Chondrocyte (in vitro differentiated cells): ENCODE measurements at places on chromosomes 3 and 15. TPM values are rescaled to one million over a fixed set of nuclear protein-coding genes. Genes with fewer than 3 reads are reported as not detected.
A peak's percentile ranks its signal among the peaks of the same experiment; 100 is the strongest.

DNA sequence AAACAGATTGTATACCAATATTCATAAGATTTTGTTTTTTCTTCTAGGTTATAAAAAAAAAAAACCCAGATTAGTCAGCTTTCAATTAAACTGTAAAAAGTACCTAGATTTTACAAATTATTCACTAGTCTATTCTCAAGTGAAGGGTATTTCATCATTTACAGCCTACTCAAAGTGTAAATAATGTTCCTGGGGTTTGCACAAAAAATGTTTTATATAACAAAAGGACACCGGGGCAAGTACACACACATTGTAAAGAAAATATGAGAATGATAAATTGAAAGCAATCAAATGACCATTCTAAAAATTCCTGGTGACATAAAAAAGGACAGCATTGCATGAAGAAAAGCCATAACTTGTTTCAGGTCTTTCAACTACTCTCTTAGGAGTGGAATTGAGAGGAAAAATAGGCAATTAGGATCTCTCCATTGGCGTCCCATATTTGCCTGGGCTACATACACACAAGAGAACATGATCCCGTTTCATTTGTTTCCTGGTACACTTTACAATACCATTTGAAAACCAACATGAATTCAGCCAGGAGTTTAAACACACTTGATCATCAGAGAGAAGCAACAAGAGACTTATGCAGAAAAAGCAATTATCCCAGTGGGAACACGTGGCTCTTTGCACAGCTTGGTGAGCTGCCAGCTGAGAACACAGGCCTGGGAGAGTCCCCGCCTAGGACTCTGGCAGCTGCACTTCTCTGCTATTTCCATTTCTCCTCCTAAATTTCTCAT lies 1039.2 kb downstream of the ROBO1 start:
- H3K4me3 ChIP-seq = no peak overlapping the region
- peaks cover 37% of the 10 kb centered on the region for H3K4me1 ChIP-seq
- no peaks in the 10 kb centered on the region for H3K36me3 ChIP-seq
- H3K27me3 ChIP-seq = no peaks in the 10 kb centered on the region
- H3K27ac ChIP-seq = peak overlapping the region; percentile 5

FEZF2 gene
- not detected in 3 replicates for total RNA-seq

DNAH1 gene
- total RNA-seq = 5.0 to 9.4 TPM (median 5.4 TPM) in 3 replicates

DNA sequence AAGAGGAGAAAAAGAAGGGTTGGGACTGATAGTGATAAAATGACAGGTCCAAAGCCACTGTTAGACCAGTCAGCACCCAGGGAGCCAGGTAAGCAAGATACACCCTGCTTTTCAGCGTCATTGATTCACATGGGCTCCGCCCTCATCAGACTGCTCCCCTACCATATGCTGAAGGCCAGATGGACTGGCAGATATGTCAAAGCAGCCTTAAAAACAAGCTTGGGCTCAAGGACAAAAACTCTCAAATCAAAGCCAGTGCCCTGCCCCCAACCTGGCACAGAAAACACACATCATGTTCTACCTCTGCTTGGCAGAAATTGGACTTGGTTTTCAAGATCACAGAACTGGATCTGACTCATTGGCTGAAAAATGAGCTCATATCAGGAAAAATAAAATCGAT lies 33.4 kb downstream of the SH3BP5 start:
- peaks cover 6% of the 10 kb centered on the region for H3K36me3 ChIP-seq
- no peak overlapping the region for H3K4me3 ChIP-seq
- no peak for DNase-seq
- no peaks in the 10 kb centered on the region for H3K27me3 ChIP-seq
- H3K4me1 ChIP-seq = peaks cover 6% of the 10 kb centered on the region
- no peak overlapping the region for H3K27ac ChIP-seq

- no peak overlapping the region for H3K27ac ChIP-seq
- peaks cover 64% of the 10 kb centered on the region for H3K27me3 ChIP-seq
- DNase-seq = peak; percentile 87
- H3K4me1 ChIP-seq = peaks cover 33% of the 10 kb centered on the region
These were observed 2.6 kb upstream of the SKOR1 start for GRCh38 chr15:67822537-67823313.

GRCh38 chr3:150303768-150304167 lies 104.3 kb upstream of the TSC22D2 start:
- peaks cover 48% of the 10 kb centered on the region for H3K4me1 ChIP-seq
- no peak overlapping the region for H3K4me3 ChIP-seq
- H3K27me3 ChIP-seq = no peaks in the 10 kb centered on the region
- no peaks in the 10 kb centered on the region for H3K36me3 ChIP-seq

GRCh38 chr3:134319931-134320330 lies 54.3 kb downstream of the AMOTL2 start:
- no peak for DNase-seq
- H3K4me1 ChIP-seq = peaks cover 65% of the 10 kb centered on the region
- no peaks in the 10 kb centered on the region for H3K36me3 ChIP-seq

SIAH2 gene
- 24.3 to 39.7 TPM (median 39.2 TPM) in 3 replicates for total RNA-seq

DNA sequence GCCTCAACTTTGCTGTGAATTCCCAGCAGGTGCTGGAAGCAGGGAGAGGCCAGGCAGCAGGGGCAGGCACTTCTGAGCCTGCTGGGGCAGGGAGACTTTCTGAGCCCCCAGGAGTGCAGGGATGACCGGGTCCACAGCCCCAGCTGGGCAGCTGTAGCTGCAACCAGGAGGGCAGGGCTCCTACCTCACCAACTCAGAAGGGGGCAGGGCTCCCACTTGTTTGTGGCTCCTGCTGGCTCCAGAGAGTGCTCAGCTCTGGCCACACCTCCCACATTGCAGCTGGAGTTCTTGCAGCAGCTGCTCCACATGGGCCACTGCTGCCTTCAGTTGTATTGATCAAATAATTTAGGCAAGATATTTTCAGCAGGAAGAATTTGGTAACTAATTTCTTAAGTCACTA lies 812.3 kb downstream of the NSUN3 start:
- no peak for DNase-seq
- no peak overlapping the region for H3K27ac ChIP-seq
- H3K27me3 ChIP-seq = no peaks in the 10 kb centered on the region
- H3K4me3 ChIP-seq = no peak overlapping the region
- H3K36me3 ChIP-seq = no peaks in the 10 kb centered on the region

GRCh38 chr3:143975554-143976152 lies 4.0 kb downstream of the DIPK2A start:
- peak overlapping the region; percentile 97 for H3K27ac ChIP-seq
- no peaks in the 10 kb centered on the region for H3K27me3 ChIP-seq
- peak overlapping the region; percentile 97 for H3K4me3 ChIP-seq
- DNase-seq = no peak
- peaks cover 63% of the 10 kb centered on the region for H3K4me1 ChIP-seq
- H3K36me3 ChIP-seq = no peaks in the 10 kb centered on the region

DNA sequence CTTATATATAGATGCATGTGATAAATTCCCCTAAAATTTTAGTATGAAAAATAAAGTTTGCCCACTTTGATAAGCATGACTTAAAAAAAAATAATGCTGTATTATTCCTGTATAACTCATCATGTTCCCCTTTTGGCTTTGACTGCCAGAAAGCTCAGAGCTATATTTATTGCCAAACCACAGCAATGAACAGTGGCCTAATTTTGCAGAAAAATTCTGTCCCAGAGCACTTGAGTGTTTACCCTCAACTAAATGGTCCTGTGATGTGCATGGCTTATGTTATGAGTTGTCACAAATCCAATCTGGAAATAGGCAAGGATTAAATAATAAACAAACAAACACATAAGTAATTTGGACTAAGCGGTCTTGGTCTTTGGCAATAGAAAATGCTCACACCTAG lies 276.7 kb downstream of the SLC9A9 start:
- H3K4me1 ChIP-seq = peaks cover 11% of the 10 kb centered on the region
- no peak for DNase-seq
- no peaks in the 10 kb centered on the region for H3K36me3 ChIP-seq
